ENCODE measurements at places on chromosomes 16 and 17.

DNA sequence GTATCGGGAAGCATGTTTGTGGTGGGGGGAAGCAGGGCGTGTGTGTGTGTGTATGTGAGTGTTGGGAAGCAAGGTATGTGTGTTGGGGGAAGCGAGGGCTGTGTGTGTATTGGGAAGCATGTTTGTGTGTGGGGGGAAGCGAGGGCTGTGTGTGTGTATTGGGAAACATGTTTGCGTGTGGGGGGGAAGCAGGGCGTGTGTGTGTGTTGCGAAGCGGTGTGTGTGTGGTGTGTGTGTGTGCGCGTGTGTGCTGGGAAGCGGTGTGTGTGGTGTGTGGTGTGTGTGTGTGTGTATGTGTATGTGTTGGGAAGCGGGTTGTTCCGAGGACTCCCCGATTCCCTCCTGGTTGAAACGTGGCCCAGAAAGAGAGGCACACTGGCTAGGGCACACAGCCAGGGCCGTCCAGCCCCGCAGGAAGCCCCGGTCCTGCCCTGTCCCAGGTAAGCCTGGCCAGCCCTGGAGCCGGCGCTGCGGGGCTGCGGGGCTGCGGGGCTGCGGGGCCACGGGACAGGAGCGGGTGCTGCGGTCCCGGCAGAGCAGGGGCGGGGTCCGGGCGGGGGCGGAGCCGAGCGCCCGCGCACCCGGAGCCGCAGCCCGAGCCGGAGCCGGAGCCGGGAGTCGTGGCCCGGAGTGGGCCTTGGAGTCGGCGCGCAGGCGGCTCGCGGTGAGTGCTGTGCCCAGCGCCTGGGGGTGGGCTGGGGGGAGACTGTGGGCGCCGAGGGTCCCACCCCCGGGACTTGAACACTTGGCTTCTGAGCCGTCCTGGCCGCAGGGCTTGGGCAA, at the start of gene NOD2:
TSS of gene NOD2 (plus strand) at position 608 of the 783 bp plus-strand sequence. CDS start 5,890 bp downstream, outside the sequence.
- no peak for DNase-seq

GRCh38 chr17:2068519-2069051, 13.7 kb downstream of the HIC1 start:
- DNase-seq = no peak

GRCh38 chr17:4072487-4073157, 70.2 kb downstream of the ZZEF1 start:
- DNase-seq = no peak

GRCh38 chr16:48862087-48862532, 252.1 kb upstream of the N4BP1 start:
- DNase-seq = no peak

DNA sequence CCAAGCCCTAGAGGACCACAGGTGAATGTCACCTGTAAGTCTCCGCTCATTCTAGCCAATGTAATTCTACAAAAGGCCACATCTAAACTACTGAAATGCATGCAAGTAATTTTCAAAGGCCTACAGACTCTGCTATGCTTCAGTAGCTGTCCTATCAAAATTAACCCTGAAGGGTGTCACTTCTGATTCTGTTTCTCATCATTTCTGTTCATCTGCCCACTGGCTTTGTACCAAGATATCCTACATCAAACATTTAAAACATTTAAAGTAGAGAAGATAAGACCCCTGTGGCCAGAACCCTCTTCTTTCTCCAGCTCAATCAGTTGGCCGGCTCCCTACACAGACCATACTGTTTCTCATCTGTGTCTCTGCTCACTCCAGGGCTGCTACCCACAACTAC, 21.5 kb downstream of the PHF12 start:
- DNase-seq = no peak

- DNase-seq = no peak
Observed at GRCh38 chr16:66049865-66050264, 316.6 kb upstream of the CDH5 start.

GRCh38 chr17:75854881-75855309, 240 bp downstream of the WBP2 start:
- DNase-seq = no peak

DNA sequence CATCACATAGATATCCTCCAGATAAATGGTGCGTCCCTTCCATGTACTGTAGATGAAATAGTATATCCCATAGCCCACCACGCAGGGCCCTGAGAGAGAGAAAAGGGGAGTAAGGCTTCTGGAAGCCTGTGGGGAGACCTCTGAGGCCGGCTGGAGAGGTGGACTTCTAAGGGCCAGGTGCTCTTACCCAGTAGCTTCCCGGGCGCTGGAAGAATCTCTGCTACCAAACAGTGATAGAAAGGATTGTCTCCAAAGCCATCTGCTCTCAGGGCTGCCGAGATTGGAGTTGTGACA, 718 bp downstream of the SAT2 start:
- no peak for DNase-seq

DNA sequence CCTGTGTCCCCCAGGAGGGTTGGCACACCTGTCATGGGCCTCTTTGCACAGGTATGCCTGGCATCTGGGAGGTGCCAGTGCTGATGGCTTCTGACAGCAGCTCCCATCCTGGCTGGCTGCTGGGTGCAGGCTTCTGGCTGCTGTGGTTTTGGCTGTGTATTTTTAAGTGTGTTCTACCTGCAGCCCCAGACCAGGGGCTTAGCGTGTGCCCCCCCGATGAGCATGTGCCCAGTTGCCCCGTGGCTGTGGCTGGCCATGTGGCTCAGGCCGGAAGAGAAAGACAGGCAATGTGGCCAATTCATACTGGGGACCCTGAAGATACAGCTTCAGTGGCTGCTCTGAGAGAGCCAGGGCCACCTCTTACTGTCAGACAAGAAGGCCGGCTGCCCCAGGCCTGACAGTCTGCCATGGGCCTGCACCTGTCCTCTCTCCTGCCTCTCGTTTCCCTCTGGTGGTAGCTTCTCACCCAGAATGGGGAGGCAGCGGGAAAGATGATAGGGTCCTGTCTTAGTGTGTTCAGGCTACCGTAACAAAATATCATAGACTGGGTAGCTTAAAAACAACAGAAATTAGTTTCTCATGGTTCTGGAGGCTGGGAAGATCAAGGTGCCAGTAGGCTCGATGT, 37.6 kb upstream of the LGALS9 start:
- no peak for DNase-seq

- no peak for DNase-seq
Observed at GRCh38 chr17:21381076-21381706, 5.0 kb downstream of the KCNJ12 start.

DNA sequence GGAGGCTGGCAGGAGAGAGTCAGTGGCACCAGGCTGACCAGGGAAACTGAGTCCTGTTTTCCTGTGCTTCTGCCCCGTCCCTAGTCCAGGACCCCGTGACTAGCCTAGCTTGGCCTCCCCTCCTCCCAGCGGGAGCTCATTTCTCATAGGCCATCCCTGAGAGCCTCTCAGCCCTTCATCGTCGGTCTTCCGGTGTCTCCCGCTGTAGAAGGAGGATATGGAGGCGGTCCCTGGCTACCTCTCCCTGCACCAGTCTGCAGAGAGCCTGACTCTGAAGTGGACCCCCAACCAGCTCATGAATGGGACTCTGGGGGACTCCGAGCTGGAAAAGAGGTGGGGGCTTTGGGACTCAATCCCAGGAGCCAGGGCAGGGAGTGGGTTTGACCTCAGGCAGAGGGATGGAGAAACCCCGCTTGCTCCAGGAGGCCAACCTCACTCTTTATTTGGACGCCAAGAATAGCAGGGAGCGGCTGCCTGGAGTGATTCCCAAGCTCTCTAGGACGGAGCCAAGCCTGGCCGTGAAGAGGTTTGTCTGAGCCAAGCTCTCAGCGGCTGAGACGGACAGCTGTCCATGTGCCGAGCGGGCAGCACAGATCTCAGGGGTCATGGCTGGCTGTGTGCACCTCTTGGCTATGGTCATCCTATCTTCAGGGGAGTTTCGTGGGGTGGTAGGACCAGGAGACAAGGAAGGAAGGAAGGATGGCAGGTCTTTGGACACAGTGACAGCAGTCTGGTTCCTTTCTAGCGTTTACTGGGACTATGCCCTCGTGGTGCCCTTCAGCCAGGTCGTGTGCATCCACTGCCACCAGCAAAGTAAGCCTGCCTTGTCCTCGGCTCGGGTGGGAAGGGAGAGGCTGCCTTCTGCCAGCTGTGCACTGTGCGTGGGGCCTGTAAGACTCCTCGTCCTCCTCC, 26.8 kb downstream of the SGSM2 start:
- no peak for DNase-seq

DNA sequence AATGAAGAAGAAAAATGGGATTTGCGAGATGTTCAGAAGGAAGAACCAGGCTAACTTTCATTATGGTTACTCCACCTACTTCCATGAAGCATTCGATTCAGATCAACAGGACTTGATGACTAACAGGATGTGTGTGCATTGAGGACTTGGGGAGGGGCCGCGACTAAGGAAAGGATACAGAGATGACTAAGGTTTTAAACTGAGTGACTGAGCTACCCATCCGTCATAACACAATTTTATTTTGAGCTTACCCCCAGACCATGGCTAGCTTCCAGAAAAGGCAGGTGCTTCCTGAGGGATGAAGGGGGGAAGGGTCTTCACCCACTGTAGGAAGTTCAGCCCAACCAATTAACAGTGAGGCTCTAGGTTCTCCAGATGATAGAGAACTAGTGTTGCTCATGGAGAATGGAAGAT, 2.5 kb upstream of the CDYL2 start:
- DNase-seq = no peak

DNA sequence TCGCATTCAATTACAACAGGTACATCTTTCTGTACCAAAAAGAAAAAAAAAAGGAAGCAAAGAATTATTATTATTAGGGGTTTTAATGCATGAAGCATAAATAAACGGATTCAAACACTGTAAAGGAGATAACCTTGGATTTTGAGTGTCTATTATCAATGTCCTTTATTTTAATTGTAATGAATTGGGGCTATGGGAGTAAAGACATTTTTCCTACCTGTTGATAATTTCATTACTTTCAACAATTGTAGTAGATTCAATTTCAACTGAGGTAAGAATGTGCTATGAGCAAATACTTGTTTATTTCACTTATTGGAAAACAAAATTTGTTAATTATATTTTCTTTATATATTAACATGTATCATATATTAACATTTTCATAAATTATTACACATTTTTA, 855.6 kb downstream of the KCNJ2 start:
- DNase-seq = no peak

GRCh38 chr16:69056421-69056820, 49.0 kb upstream of the HAS3 start:
- DNase-seq = no peak

DNA sequence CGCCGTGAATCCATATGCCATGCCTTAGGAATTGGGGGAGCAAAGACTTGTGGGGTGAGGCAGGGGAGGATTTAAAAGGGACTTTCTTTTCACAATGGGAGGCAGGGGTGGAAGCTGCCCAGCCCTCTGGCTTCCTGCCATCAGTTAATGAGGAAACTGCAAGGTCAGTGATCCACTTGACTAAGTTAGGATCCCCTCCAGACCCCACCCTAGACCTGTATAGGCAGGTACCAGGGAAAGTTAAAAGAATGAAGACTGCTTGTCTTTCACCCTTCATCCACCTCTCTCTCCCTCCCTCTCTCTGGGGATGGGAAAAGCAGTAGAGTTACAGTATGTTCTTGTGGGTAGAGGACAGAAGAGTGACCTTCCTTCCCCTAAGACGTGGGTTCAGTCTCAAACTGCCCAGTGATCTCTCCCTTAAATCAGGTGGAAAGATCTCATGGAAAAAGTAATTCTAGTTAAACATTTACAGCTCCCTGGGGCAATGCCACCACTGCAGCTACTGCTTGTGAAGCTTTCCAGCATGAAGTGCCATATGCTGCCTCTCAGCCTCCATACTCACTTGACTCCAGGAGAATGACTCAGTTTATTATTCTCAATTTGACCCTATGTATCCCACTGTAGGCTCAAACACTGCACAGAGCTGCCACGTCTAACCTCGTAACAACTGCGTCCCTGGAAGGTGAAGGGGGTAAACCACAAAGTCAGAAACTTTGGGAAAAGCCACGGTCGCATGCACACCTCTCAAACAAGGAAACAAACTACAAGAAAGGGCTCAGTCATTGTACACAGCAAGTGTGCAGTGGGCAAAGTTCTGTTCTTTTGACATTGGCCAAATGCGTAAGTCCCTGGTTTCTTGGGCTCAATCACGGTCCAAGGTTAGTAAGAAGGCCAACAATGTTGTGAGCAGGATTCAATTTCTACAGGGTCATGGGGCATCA, 1.2 kb downstream of the COA3 start:
- no peak for DNase-seq

DNA sequence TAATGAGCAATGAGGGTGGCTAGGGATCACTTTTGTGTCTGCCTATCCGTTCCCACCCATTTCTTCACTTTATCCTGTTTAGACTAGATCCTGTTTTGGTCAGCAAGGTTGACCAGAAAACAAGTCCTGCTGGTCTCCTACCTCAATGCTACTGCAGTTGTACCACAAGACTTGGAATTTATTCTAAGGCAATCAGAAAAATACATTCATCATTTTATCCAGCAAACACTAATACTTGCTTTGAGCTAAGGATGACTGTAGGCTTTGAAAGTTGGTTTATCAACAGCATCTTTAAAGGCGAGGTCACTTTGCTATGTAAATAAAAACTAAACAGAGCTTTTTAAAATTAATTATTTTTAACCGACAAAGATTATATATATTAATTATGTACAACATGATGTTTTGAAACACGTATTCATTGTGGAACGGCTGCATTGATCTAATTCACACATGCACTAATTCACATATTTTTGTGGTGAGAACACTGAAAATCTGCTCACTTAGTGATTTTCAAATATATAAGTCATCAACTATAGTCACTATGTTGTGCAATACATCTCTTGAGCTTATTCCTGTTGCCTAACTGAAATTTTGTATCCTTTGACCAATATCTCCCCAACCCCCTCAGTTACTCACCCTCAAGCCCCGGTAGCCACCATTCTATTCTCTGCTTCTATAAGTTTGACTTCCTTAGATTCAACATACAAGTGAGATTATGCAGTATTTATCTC, 125.9 kb upstream of the HS3ST3A1 start:
- no peak for DNase-seq

DNA sequence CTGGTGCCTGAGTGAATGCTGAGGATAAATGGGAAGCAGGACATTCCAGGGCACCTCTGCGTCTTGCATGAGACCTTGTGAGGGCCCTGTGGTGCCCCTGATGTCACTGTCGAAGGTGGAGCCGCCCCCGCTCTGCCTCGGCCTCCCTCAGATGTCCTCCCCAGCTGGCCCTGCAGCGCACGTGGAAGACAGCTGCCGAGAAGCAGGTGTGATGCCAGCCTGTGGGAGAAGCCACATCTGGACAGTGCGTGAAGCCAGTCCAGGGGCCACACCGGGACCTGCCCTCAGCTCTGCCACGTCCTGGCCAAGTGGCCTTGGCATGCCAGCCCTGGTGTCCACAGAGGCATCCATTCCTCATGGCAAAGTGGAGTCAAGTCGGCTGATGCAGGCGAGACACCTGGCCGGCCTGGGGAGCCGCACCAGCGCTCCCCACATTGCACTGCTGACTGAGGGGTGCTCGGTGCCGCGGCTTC, 21.6 kb upstream of the METRNL start:
- DNase-seq = no peak

- DNase-seq = no peak
Observed at GRCh38 chr17:57666201-57666870, 78.8 kb downstream of the CCDC182 start.
